ENCODE measurements at places on chromosomes 16 and 17.

GRCh38 chr17:57909551-57909950 lies 45.7 kb downstream of the CUEDC1 start:
- DNase-seq: no peak

DNA sequence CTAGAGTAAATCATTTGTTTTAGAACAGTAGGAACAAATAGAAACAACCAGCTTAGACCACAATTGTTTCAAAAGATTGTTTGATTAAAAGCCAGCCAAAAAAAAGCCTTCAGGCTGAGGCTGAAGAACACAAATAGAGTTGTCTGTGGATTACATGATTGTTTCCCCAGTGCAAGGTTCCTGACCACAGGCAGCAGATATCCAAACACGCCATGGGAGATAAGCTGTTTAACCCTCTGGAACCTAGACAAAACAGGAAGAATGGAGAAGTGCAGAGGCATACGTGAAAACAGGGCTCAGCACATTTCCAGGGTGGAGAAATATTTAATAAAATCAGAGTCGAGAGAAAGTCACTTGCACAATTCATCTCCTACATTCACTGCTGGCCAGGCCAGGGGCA lies 21.0 kb downstream of the ATPAF2 start:
- no peak for DNase-seq

GRCh38 chr17:61302953-61303816 lies 96.5 kb upstream of the TBX2 start:
- no peak for DNase-seq

GRCh38 chr17:77373299-77374169 lies 232.8 kb downstream of the SEC14L1 start:
- DNase-seq: no peak

- no peak for DNase-seq
These were observed 57.2 kb downstream of the SOCS1 start for GRCh38 chr16:11198828-11199227.

GRCh38 chr17:63682981-63683380 lies 16.9 kb downstream of the LIMD2 start:
- DNase-seq: no peak

DNA sequence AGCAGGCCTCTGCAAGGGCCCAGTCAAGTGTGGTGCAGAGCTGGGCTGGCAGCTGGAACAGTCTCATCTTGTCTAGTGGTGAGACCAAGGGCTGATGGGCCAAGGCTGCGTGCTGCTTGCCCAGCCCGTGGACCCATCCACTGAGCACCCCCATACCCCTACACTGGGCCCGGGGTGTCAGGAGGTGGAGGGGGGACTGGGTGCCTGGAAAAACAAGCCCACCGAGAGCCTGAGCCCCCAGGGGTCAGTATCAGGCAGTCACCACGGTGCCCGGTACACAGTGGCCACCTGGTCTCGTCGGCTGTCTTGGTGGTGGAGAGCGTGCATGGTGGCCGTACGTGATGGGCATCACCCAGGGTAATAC lies 238.3 kb downstream of the SEC14L1 start:
- no peak for DNase-seq

DNA sequence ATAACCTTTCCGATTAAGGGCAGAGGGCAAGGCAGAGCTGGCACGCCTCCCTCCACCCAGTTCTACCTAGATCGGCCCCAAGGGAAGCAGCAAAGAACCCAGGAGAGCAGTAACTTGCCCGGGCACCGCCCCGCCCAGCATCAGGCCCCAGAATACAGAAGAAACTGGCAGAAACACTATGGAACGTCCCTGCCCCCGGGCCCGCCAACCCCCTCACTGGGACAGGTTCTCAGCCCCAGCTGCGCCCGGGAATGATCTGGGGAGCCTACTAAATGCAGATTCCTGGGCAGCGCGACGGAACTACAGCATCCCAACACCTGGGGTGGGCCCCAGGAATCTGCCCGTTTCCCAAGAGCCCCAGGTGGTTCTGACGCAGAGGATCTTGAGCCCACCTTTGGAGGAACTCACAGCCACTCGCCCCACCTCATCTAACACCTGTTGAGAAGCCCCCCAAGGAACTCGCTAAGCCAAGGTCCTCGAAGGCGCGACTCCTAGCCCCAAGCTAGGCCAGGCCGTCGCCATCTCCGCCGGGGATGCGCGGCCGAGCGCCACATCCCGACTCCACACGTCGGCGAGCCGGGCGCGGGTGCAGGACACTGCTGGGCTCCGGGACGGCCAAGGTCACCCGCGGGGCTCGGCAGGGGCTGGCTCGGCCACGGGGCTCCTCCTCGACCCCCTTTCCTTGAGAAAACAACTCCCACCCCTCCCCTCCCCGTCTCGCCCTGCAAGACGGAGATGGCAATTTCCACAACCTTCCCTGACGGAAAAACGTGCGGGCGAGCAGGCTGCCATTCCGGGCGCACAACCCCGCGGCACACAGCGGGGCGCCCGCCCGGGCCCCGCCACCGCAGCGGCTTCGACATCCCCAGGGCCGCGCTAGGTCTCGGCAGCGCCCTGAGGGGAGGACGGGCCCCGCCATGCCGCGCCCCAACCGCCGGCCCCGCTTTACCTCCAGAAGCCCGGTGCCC lies 913 bp downstream of the CDIP1 start:
- no peak for DNase-seq

- DNase-seq: no peak
These were observed 46.4 kb downstream of the LDHD start for GRCh38 chr16:75070012-75070841.

- peak; percentile 50 for DNase-seq
These were observed 18.8 kb downstream of the NCBP3 start for GRCh38 chr17:3827124-3827773.

- no peak for DNase-seq
These were observed 71.5 kb downstream of the TNFRSF13B start for GRCh38 chr17:16900288-16900882.

- DNase-seq: no peak
These were observed at the start of gene PERCC1 for GRCh38 chr16:1430759-1431496. TSS of gene PERCC1 (plus strand) at chr16:1431078. CDS start at chr16:1432594, 1,516 bp downstream.

- no peak for DNase-seq
These were observed 115.4 kb downstream of the AXIN2 start for GRCh38 chr17:65446043-65446442.

GRCh38 chr17:7477392-7478275 lies 1.8 kb downstream of the ZBTB4 start:
- DNase-seq: no peak

GRCh38 chr16:3152277-3152990 lies 17.6 kb downstream of the ZNF213 start:
- no peak for DNase-seq

- peak; percentile 75 for DNase-seq
These were observed 19.9 kb downstream of the CEP295NL start for GRCh38 chr17:78883089-78883532.

GRCh38 chr16:87951552-87952538 lies 611 bp downstream of the BANP start:
- DNase-seq: no peak

GRCh38 chr17:77019893-77020379 lies 120.8 kb upstream of the SEC14L1 start:
- DNase-seq: no peak

DNA sequence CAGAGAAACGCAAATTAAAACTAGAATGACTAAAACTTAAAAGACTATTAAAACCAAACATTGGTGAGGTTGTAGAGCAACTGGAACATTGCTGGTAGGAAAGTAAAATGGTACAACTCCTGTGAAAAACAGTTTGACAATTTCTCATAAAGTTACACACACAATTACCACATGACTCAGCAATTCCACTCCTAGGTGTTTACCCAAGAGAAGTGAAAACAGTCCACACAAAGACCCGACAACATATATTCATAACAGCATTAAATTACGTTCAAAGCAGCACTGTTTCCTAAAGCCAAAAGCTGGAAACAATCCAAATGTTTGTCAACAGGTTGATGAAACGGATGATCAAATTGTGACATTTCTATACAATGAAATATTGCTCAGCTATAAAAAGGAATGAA lies 26.5 kb upstream of the ALOX12 start:
- no peak for DNase-seq

DNA sequence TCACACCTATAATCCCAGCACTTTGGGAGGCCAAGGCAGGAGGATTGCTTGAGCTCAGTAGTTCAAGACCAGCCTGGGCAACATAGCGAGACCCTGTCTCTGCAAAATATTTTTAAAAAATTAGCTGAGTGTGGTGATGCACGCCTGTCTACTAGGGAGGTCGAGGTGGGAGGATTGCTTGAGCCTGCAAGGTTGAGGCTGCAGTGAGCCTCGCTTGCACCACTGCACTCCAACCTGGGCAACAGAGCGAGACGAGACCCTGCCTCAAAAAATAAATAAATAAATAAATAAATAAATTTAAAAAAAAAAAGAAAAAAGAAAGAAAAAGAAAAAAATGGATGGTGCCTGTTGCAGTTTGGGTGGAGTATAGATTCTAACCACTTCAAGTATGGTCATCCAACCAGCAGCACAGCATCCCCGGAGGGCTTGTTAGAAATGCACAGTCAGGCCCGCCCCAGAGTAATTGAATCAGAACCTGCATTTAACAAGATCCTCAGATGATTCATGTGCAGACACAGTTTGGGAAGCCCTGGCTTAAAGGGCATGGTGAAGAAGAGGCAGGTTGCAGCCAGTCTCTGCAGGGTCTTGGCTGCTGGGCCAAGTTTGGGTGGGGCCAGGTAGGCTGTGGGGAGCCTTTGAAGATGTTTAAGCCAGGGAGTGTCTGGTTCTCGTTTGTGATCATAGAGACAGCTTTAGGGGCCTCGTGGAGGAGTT lies 40.8 kb downstream of the MRC2 start:
- DNase-seq: no peak

- DNase-seq: no peak
These were observed 18.3 kb downstream of the ITGAX start for GRCh38 chr16:31373235-31373634.

- DNase-seq: no peak
These were observed 527 bp downstream of the EIF5A start for GRCh38 chr17:7307686-7308624.

- DNase-seq: peak; percentile 67
These were observed 122.2 kb downstream of the CCDC182 start for GRCh38 chr17:57622683-57623433.

DNA sequence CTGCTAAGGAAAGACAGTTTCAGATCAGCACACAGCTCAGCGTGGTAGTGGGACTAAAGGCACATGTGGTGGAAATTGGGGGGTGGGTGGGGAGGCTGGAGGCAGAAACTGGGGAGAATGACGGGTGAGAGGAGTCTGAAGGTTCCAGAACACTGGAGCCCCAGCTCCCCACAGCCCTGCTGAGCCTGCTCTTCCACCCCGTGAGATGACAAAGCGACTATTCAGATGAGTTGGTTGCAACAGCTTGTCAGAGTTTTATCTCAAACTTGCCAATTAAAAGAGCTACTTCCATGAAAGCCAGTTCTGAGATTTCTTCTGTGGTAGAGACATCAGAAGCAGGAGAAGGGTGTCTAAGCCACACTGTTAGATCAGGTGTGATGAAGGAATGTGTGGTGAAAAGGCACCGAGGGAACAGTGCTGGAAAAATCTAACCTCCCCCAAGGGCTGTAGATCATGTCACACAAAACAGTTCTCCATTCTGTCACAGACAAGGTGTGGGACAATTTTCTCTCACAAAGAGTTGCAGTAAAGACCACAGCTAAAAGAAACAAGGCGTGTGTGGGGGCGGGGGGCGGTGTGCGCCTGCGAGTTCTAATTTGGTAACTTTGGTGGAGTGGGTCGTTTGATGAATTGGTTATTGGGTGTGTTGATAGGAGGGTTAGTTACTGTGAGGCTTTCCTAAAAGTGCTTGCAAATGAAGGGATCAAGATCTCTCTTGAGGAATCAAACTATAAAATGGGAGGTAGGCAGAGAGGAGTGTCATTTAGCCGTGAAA lies 39.0 kb downstream of the CCDC182 start:
- no peak for DNase-seq

- no peak for DNase-seq
These were observed 133.9 kb upstream of the SOX9 start for GRCh38 chr17:71986886-71987285.

GRCh38 chr17:49748791-49749190 lies 15.1 kb downstream of the FAM117A start:
- DNase-seq: no peak

DNA sequence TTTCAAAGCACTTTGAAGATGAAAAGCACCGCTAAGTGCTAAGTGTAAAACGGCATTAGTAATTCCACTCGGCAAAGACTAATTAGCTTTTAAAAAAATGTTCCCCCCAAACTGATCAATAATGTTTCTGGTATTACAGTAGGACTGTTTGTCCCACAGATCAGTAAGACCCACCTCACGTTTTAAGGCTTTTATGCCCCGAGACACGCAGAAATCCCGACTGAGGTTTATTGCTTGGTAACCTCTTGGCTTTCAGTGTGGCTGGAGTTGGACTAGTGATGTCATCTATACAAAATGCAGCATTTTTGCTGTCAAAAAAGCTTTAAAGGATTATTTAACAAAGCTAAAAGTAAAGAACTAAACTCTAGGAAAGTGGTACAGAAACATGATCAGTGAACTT lies 414.6 kb upstream of the PSMD7 start:
- DNase-seq: no peak

DNA sequence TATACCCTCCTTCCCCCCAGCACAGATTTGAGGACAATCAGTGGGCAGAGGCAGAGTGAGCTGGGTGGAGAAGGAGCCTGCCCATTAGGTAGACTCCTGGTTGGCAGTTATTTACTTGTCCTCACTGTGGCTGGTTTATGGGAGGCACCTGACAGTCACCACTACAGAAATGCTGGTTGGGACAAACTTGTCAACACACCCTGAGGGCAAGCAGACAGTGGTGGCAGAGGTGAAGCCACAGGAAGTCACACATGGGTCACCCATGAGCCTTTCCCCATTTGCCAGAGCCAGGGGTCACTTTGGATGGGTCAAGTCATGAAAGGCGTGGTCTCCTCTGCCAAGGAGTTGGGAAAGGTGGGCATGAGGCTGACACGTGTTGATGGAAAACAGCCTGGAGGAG lies 6.4 kb downstream of the SCNN1G start:
- DNase-seq: no peak

DNA sequence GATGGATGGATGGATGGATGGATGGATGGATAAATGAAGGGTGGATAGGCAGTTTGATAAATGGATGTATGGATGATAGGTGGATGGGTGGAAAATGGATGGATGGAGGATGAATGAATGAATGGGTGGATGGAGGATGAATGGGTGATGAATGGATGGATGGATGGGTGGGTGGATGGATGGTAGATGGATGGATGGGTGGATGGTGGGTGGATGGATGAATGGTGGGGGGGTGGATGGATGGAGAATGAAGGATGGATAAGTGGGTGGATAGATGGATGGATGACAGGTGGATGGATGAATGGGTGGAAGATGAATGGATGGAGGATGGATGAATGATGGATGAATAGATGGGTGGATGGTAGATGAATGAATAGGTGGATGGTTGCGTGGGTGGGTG lies 70.1 kb upstream of the BCO1 start:
- no peak for DNase-seq

DNA sequence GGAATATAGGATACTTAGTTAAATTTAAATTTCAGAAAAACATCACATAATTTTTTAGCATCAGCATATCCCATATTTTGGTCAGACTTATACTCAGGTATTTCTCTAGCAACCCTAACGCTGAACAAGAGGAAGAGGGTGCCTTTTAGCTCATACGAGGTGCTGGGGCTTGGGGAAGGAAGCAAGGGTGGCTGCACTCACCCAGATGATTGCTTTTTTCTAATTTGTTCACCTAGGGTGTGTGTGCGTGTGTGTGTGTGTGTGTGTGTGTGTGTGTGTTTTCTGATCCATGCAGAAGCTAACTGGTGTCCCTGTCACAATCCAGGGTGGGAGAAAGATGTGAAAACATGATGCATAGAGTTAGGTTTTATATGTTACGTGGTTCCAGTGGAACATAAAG lies 81.2 kb downstream of the WNT3 start:
- no peak for DNase-seq

Data from HL-60 (cell line).